Urothelium cell line (cell line): ENCODE measurements at places on chromosomes 1 and 21.

GRCh38 chr1:109912873-109913272, 2.2 kb downstream of the CSF1 start:
- DNase-seq, result no peak

- DNase-seq, result peak; percentile 57
Observed at GRCh38 chr1:152436593-152437496, 22.8 kb upstream of the CRNN start.

GRCh38 chr1:184032930-184033418, 4.6 kb downstream of the COLGALT2 start:
- DNase-seq, result no peak

DNA sequence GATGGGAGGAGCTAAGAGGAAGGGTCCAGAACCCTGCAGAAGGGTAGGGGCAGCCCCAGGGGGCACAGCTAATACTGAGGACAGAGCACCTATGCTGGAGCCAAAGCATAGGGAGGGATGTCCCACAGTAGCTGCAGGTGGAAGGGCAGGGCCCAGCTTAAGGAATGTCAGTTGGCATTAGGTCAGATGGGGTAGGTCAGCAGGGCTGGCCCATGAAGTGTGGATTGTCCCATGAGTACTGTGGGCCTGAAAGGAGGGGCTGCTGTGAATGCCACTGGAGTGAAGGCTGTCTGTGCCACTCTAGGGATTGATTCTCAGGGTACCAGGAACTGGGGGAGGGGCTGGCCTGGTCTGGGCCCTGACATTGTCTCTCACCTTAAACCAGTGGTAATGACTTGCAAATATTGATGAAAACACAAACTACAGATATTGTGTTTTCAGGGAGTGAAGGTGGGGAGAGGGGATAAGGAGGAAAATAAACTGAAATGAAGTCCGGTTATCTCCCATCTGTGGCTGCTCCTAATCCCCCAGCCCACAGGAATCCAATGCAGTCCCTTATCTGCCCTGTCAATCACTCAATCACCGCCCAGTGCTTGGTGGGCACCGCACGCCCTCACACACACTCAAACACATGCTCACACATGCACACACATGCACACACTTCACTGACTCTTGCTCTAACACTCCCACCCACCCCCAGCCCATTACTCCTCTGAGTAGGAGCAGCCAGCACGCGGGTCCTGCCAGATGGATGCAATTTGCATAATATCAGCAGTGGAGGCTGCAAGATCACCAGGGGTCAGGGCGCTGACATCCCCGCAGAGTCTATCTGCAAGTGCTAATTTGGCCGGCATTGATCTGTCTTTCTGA, 27.8 kb downstream of the DMAP1 start:
- DNase-seq, result no peak

DNA sequence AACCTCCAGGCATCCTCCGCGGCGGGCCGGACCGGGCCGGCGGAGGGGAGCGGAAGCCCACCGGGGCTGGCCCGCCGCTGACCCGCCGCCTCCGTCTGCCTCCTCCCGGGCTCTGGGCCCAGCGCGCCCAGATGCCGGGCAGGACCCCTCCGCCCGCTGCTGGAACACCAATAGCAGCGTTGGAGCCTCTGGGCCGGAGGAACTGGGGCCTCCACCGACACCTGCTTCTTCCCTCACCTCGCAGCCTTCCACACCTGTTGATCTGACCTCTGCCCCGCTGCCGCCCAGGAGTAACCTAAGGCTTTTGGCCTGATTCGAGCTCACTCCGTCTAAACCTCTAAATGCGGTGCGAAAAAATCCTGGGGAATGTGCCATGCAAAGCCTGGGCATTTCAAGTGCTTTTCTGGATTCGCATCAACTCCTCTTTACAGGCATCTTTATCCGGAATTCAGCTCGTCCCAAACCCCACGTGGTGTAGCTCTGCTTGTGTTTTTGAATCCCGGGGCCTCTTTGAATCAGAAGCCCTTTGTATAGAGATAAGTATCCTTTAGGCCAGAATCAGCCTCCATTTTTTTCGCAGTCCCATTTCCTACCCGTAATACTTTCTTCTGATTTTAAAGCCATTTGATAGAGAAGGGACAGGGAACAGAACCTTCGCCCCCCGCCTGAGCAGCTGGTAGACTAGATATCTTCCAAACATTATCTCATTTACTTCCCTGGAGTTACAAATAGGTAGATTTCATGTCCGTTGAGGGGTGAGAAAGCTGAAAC, 680 bp upstream of the CNN3 start:
- DNase-seq, result no peak

- DNase-seq, result no peak
Observed at GRCh38 chr1:29878501-29878900, 642.2 kb downstream of the PTPRU start.

DNA sequence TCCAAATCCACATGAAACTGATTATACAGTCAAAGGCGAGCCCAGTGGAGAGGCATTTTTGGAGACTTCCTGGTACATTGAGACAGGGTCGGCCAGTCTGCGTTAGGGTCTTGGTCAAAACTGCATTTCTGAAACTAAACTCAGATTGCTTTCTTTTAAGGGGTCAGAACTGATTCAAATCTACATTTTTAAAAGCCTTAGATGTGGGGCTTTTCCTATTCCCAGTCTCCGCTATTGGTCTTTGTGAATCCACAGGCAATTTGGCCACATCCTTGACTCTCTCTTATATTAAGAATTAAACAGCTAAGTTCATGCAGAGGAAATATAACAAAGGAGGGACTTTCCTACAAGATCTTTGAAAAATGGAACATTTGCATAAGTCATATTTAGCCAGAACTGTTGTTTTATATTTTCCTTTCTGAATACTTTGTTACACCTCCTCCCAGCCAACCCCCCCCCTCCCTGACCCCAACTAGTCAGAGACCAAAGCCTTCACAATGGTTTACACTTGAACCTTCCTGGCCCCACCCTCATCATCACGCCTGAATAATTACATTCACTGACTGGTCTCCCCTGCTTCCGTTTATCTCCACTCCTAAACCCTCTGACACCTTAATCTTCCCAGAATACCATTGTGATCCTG, 30.9 kb downstream of the SELL start:
- DNase-seq, result no peak

DNA sequence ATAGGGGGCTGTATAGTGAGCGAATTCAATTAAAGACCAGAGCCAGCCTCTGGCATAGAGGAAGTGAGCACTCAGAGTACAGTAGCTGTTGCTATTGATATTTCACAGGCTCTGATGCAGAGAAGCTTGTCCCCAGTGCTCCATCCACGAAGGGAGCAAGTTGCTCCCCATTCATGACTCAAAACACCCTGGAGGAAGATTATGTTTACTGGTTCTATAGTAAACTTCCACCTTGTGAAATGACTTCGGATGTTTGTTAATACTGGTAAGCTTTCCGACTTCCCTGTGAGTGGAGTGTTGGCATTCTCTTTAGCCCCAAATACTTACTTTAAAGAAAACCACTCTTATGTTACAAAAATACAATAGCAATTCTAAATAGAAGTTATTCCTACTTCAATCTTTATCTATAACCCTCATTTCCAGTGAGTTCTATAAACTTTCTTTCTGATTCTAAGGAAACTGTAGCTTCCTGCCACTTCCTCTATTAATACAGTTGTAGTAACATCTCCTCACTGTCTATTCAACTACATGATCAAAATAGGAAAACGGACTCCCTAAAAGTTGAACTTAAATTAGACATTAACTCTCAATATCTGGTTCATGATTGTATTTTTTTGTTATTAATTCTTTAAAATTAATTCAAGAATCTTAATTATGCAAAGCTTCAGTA, 46.4 kb downstream of the ZNF281 start:
- no peak for DNase-seq

- DNase-seq, result peak; percentile 21
Observed at GRCh38 chr21:34524646-34525601, 12.9 kb upstream of the KCNE1 start.

DNA sequence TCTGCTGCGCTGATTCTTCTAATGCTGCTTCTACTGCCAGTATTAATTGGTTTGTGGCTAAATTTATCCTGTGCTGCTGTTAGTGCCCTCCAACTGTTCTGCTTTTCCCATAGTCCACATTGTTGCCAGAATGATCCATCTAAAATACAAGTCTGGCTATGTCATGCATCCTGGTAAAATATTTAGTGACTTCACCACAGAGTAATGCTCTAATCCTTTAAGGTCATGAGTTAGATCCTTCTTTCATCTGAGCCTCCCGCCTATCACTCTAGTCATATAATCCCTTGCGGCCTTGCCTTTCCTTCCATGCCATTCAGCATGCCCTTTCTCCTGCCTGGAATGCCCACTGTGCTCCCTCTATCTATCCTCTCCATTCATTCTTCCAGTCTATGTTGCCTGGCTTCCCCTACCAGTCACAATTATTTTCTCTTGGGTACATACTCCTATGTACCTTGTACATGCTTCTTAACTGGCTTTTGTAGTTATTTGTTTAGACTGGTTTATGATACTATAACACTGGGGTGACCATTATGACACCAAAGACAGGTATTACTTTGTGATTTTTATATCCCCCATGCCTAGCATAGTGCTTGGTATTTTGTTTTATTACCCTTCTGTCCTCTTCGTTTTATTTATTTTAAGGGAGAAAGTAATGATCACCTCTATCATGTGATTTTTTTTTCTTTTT, 144.0 kb downstream of the MAGI3 start:
- peak; percentile 43 for DNase-seq

GRCh38 chr1:214124915-214125314, 137.1 kb downstream of the PROX1 start:
- DNase-seq, result no peak

GRCh38 chr21:25809013-25809412, 74.2 kb downstream of the GABPA start:
- no peak for DNase-seq

- peak; percentile 33 for DNase-seq
Observed at GRCh38 chr1:225427235-225428067, at the start of gene LBR. Gene LBR, minus strand, starts transcription at chr1:225428038. Its CDS starts 3,963 bp downstream, at chr1:225424075.

DNA sequence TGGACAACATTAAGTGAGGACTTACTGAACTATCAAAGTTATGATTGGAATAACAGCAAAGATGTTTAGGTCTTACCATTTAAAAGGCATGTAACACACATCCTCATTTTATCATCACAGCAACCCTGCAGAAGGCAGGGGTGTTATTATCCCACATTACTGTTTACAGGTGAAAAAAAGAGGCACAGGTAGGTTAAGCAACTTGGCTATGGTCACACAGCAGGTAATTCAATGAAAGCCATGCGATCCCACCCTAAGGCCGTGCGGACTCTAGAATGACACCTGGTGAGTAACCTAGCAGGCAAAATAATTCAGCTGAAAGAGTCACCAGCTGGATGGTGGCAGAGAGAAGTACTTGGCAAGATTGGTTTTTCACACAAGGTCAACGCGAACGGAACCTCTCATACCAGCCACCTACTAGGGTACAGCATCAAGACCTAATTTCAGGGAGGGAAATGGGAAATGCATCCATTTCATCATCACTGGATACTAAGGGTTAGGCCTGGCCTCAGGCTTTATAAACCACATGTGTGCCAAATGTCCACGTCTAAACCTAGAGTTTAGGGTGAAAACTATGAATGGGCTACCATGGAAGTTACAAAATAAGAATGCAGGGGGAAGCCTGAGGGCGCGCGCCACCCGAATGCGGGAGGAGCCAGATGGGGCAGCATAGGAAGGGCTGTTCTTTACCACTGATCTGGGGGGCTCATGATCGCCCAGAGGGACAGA, 85.3 kb downstream of the SLC66A1 start:
- no peak for DNase-seq
